NCI-H345 (cell line): ENCODE measurements at places on chromosomes 12 and 14.

GRCh38 chr12:11577658-11578260, 71.7 kb upstream of the ETV6 start:
- no peak for DNase-seq

- DNase-seq, result peak; percentile 60
Measured at GRCh38 chr12:40622246-40622838, 69.9 kb upstream of the CNTN1 start.

- no peak for DNase-seq
Measured at GRCh38 chr12:2058837-2059236, 6.0 kb downstream of the CACNA1C start.

DNA sequence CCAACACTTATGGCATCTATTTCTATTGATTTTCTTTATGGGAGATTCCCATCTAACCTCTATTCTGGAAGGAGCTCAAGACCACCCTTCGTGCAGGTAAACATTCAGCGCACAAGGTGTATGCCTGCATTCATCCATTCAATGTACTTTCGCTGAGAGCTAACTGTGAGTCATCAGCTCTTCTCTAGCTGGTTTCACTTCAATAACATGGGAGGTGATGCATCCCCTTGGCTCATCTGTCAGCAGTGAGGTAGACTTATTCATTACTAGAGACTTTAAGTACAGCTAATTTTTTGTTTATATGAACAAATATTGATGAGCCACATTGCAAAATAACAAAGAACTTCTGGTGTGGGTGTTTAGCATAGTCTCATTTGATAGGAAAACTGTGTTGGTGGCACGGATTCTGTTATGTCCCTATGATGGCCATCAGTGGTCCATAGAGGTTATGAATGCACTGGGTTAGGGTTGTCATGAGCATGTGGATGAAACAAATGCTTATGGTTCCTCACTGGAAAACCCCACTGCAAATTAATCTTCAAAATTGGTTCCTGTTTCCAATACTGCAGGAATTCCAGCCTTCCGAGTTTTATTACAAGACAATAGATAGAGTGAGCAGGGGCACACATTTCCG, 1151.0 kb downstream of the BCL11B start:
- DNase-seq, result peak; percentile 96

- DNase-seq, result no peak
Measured at GRCh38 chr12:29733060-29733459, 50.7 kb downstream of the TMTC1 start.

DNA sequence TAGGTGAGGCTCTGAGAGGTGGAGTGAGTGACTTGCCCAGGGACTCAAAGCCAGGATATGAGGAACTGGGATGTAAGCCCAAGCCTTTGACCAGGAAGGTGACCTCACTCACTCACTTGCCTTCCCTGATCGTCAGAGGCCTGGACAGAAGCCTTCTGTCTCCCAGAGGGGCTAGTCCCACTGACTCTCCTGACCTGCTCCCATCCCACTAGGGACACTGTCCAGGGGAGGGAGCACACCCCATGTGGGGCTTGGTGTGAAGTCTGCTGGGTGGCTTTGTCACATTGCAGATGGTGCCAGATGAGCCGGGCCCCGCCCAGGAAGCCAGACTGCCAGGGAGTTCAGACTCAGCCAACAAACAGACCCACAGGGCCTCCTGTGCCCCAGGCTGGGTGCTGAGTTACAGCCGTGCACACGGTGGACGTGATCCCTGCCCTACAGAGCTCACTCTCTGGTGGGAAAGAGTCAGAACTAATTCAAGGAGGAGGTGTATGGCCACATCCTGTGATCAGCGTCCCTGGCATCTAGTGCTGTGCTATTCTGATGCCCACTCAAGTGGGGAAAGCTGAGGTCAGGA, 28.3 kb downstream of the MMAB start:
- DNase-seq, result no peak

DNA sequence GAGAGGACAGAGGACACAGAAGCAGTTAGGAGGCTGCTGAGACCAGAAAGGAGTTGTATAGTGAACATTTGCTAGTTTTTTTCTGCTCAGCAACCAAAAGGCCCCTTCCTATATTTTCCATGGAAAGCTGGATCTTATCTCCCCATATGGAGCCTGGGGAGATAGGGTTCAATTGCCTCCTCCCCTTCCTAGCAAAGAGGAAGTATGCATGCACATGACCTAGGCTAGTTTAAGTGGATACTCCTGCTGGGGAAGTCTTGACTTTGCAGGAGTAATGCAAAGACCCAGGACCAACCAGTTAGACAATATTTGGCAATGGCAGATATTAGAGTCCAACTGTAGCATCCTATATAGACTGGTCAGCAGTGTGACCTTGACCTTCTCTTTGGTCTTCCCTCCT, 15.1 kb downstream of the CHD8 start:
- no peak for DNase-seq

DNA sequence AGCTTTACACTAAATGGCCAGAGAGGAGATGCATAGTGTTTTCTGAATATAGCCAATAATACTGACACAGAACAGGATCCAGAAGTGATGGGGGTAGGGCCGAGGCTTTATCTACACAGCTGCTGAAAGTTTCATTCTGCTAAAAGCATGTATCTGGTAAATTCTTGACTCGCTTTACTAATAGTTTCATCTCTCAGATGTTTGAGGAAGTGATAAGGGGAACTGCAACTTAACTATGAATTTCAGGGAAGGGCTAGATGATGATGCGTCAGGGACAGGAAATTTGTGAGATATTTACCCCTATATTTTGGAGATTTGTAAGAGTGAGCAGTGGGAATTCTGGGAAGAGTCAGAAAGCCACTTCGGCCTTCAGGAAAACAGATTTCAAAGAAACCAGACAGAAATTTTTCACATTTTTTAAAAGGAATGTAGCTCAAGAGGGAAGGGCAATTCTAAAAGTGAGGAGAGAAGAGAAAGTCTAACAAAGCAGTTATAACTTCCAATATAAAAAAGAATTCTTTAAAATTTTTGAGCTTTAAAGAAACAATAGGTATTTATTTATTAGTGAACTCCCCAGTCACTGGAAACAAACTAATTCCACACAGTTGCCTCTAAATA, 243.1 kb downstream of the BCAT1 start:
- DNase-seq, result no peak

GRCh38 chr14:99261912-99262787, 9.8 kb downstream of the BCL11B start:
- DNase-seq, result no peak

GRCh38 chr12:92546635-92547348, 156.0 kb upstream of the PLEKHG7 start:
- DNase-seq, result no peak

DNA sequence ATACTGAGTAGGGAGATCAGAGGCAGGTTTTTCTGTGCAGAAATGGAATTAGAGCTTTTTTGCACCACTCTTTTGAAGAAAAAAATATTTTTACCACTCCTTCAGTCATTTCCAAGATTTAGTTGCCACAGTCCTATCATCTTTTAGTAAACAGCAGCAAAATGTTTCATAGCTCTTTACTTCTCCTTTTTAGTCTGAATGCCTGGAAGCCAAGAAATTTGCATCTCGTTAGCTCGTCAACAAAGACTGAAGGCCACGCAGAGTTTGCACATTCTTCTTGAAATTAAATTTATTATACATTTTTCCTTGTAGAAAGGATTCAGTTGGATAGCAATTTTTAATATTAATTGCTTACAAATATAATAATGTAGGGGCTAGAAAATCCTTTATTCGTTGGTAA, 544.5 kb upstream of the ATP2B1 start:
- DNase-seq, result no peak

- DNase-seq, result no peak
Measured at GRCh38 chr12:3204730-3205531, 127.8 kb downstream of the TSPAN9 start.

GRCh38 chr14:102872020-102872419, 50.4 kb upstream of the AMN start:
- no peak for DNase-seq

DNA sequence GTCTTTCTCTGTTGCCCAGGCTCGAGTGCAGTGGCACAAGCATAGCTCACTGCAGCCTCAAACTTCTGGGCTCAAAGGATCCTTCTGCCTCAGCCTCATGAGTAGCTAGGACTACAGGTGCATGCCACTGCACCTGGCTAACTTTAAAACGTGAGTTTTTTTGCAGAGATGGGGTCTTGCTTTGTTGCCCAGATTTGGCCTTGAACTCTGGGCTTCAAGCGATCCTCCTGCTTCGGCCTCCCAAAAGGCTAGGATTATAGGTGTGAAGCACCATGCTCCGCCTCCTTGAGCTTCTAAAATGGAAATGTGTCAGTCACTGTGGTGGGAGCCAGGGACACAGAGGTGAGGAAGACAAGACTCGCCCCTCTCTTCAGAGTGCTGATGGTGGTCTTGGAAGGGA, 45.6 kb downstream of the WSCD2 start:
- DNase-seq, result no peak
